MV-4-11 (cell line): ENCODE measurements at places on chromosomes 3 and 15.

GRCh38 chr3:195021692-195022091 is 249.3 kb downstream of the XXYLT1 start:
- no peak for DNase-seq

DNA sequence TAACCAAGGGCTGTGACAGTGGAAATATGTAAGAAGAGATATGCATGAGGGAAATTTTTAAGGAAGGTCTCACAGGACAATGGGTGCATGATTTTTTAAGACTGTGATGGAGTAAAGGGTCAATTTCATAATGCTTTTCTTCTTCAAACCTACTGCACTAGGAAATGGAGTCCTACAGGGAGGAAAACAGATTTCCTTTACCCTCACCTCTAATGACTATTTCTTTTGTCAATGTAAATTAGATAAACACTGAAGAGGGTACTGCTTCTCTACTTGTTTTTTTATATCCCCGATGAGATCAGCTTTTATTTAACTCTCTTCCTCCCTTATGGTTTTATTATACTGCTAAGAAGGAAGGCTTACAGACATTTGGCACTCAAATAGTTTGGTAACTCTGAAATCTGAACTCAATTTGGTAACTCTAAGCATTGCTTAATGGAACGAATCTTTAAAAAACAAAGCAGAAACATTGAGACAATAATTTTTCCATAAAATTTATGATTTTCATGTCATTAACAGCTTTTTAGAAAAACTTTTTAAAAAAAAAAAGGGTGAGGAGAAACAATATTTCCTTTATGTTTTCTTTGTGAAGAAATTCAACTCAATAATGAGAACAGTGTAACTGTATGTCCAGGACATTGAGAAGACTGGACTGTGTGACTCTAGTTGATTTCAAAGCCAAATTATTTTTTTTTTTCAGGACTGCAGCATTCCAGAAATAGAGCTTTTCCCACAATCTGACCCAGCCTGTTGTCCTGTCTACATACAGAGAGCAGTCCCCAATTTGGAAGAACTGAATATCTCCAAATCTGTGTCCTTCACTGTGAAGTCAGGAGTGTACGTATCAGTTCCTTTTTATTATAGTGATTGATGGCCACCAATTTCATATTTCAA is 64.4 kb downstream of the CRYBG3 start:
- DNase-seq: no peak

DNA sequence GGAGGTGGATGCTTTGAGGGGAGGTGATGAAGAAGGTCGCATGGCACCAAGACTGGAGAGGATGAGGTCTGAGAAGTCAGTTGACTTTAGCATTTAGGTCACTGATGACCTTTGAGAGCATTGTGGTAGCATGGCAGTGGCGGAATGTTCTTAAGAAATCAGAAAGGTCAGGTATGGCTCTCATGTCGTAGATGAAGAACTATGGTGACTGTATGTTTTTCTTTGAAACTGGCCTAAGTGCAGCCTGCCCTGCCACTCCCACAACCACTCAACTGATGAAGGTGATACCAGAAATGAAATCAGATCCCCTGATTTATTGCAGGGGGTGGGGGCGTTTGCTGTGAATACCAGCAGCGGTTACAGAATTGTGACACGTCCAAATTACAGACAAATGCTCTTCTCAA is 102.6 kb downstream of the ITPR1 start:
- no peak for DNase-seq

DNA sequence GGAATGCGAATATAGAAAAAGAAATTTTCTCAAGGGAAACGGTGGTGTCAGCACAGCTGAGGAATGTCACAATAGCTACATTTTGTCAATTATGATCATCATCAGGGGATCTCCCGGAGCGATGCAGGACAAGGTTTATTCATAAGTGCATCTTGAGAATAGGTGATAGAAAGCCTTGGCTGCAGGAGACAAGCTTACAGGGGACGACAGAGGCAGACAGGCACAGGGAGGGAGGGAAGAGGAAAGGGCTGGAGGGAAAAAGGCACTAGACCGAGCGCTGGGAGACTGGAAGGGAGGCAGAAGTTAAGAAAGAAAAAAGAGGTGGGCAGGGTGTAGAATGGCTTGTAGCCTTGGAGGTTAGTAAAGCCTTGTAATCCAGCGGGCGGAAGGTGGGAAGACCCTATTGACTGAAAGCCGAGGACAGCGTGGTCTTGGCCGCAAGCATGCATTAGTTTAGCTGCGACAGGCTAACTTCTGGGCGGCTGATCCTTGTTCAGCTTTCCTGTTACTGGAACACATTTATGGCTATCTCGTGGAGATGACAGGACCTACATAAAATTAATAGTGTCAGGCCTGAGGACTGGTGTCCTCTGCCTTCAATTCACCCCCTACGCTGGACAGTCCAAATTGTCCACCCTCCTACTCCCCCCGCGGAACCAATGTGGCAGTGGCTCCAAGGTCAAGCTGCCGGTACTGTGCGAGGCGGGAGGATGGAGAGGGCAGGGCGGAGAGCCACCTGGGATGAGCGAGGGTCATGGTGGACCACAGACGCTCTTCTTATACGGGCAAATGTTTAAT is 1.4 kb upstream of the NECTIN3 start:
- no peak for DNase-seq

- no peak for DNase-seq
These were observed 259.8 kb upstream of the CTDSPL start for GRCh38 chr3:37601832-37602231.

- no peak for DNase-seq
These were observed 141.1 kb downstream of the PGPEP1L start for GRCh38 chr15:98866511-98866910.

GRCh38 chr15:72179950-72180581 is 17.5 kb downstream of the GRAMD2A start:
- no peak for DNase-seq

- DNase-seq: no peak
These were observed 77.7 kb upstream of the RAD18 start for GRCh38 chr3:9040996-9041395.

DNA sequence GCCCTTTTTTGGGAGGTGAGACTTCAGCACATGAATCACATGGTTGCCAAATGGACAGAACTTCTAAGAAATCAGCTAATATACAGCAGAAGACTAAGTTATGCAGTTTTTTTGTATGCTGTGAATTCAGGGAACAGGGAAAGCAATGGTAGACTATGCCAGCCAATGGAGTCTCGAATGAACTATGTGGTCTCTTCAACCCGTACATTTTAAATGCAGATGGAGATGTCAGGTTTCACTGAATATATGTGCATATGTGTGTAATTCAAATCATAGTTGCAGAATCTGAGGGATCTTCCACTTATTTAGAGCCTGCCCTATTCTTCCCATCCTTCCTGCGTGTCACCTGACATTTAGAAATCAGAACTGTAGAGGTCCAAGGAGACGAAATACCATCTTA is 187.9 kb downstream of the SLCO3A1 start:
- DNase-seq: no peak

GRCh38 chr3:108891833-108892232 is 61.8 kb downstream of the GUCA1C start:
- DNase-seq: no peak

GRCh38 chr15:62612771-62613170 is 429.8 kb upstream of the TPM1 start:
- no peak for DNase-seq

- no peak for DNase-seq
These were observed 201.6 kb upstream of the CMC1 start for GRCh38 chr3:28039829-28040228.

- DNase-seq: peak; percentile 12
These were observed 525 bp downstream of the SETD2 start for GRCh38 chr3:47163169-47164006.

- DNase-seq: no peak
These were observed 147.9 kb downstream of the IMPG2 start for GRCh38 chr3:101172516-101172915.

- no peak for DNase-seq
These were observed 196.9 kb upstream of the PRICKLE2 start for GRCh38 chr3:64422192-64422591.

- DNase-seq: no peak
These were observed 22.3 kb upstream of the TRIM59 start for GRCh38 chr3:160471892-160472291.

GRCh38 chr15:40891810-40892446 is 2.3 kb upstream of the VPS18 start:
- peak; percentile 46 for DNase-seq

GRCh38 chr3:172707030-172707429 is 3.8 kb downstream of the NCEH1 start:
- DNase-seq: no peak

- DNase-seq: no peak
These were observed 80.7 kb upstream of the ZBED2 start for GRCh38 chr3:111675846-111676210.

DNA sequence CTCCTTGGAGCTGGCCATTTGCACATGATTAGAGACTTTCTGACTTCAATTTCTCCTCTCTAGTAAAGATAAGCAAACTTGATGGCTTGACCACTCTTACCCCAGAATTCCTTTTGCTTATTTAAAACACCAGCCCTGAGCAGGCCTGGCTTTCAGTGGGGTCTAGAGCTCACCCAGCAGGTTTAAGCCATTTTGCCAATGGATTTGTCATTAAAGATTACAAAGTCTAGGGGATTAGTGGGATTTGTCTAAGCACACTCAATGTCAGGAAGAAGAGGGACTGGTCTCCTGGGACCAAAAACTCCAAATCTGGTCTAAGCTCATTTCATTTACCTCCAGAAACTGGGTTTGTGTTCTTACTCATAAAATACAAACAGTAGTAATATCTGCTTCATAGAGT is 57.3 kb upstream of the SNTN start:
- no peak for DNase-seq

GRCh38 chr15:68278345-68278594 is 725 bp downstream of the FEM1B start:
- no peak for DNase-seq

DNA sequence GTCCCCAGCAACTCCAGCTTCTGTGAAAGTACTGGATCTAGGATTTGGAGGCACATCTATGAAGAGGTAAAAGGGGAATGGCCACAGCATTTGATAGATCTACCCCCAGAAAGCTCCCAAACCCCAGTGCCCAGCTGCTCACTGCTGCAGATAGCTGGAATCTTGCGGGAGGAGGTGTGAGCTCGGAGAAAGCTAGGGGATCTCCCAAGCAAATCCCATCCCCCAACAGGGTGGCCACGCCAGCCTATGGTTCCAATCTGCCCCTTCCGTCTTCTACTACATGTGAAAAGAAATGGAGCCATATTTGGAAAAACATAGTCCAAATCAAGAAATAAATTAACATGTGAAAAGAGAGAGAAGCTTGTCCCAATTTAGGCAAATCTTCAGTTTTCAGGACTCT is 42.0 kb downstream of the SEMA5B start:
- DNase-seq: no peak

GRCh38 chr3:39671600-39671999 is 137.8 kb upstream of the MYRIP start:
- DNase-seq: no peak

DNA sequence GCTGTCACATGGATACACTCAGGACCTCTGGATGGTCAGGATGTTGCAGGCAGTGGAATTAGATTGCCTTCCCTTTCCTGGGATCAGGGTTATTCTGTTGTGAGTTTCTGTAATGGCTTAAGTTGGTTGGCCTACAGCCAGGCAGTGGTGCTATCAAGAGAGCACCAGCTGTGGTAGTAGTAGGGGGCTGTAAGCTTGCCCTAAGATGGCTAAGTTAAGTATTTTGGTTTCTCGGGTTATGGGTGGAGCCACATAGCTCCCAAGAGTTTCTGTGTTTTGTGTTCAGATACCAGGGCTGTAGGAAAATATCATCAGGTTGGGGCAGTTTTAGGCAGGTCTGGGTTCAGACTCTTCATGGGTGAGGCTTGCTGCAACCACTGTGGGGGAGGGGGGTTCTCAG is 59.6 kb downstream of the LEKR1 start:
- no peak for DNase-seq

- no peak for DNase-seq
These were observed 92.0 kb downstream of the MTHFS start for GRCh38 chr15:79804838-79805237.

DNA sequence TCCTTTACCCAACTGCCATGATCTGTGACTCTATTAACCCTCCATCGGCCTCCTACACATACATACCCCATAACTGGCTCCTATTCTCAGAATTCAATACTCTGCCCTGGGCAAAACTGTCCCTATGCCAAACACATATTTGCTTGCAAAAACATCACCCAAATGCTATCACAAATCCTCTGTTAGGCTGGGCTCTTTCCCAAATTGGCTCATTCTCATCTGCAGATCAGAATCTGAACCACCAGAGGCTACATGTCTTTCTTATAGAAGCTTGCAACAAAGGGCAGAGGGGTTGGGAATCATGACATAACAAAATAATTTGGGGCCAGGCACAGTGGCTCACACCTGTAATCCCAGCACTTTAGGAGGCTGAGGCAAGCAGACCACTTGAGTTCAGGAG is 45.4 kb upstream of the GOLM2 start:
- no peak for DNase-seq

DNA sequence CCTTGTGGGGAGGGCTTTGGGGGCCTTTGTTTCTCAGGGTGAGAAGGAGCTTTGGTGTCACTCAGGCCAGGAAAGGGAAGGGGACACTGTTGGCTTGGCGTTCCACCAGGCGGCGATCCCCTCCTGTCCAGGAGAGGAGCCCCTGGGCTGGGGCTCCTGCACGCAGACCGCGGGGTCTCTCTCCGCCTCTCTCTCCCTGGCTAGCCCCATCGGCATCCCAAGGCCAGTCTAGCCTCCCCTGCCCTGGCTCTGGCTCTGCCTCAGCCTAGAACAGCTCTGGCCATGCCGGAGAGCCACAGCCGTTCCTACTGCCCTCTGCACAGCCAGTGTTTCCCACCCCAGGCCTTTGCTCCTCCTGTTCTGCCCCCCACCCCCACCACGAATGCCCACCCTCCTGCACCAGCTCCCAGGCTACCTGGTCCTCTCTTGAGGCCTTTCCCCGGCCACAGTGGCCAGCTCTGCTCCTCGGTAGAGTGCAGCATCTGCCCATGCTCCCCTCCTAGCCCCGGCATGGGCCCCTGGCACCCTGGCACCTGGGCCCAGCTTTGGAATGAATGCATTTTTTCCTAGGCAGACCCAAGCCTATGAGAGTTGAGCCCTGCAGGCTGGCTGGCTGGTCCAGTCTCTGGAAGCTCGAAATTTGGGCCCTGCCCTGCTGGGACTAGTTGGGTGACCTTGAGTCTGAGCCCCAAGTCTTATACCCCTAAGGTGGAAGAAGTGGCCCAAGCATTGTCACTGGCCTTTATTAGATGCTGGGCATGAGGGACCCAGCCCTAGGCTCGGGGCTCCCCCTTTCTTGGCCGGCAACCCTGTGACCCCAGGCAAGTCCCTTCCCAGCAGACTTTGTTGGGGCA is 2.4 kb downstream of the PLXNA1 start:
- DNase-seq: no peak

GRCh38 chr3:160607826-160608225 is 42.5 kb upstream of the KPNA4 start:
- DNase-seq: no peak

GRCh38 chr3:106068381-106068780 is 199.6 kb upstream of the CBLB start:
- DNase-seq: no peak

GRCh38 chr3:138219255-138219654 is 32.2 kb downstream of the ARMC8 start:
- peak; percentile 25 for DNase-seq

DNA sequence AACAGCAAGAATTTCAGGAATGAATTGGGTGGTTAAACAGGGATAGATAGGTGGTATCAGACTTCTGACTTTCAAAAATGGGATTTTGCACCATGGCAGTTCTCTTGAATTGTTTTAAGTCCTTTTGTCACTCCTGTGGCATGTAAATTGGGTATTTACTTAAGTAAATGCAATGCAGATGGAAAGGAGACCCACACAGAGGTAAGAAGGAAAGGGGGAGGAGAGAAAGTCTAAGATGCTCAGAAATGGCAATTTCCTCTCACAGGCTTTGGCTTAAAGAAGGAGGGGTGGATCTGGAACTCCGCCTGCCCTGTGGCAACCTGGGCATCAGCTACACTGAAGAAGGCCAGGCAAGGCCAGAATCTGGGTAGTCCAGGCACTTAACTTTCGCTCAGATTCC is 197.1 kb upstream of the UBE2E1 start:
- DNase-seq: no peak
